ENCODE measurements at places on chromosomes 4 and X.

GRCh38 chr4:2255501-2256155, 6.3 kb downstream of the MXD4 start:
- DNase-seq, result no peak

DNA sequence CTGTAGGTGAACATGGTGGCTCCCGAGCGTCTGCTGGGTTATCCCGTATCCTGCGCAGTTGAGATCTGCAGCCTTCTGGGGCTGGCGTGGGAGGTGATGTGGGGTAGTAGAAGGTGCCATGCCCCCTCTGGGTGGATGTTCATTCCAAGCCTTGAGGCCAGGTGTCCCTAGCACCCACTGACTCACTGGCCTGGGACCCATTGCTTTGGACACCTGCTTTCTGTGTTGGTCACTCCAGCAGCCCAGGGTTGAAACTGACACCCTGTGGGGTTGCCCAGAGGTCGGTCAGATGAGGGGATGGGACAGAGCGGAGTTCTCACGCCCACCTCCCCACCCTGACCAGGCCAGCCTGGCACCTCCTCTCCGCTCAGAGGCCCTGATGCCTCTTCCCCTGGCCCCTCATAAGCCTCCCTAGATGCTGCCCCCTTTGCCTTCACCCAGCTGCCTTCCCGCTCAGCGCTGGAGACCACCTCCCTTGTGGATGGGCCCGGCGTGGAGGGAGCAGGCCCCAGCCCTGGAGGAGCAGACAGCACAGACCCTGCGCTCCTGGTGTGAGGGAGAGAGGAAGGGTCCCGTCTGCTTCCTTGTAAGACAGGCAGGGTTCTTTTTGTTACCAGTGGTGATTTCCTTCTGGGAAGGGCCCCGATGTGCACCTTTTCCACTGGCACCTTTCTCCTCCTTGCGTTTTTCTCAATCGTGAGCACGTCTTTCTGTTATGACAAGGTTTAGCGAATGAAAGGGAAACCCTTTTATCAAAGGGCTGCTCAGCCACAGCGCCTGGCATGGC, 2.0 kb downstream of the DOK7 start:
- DNase-seq, result no peak

DNA sequence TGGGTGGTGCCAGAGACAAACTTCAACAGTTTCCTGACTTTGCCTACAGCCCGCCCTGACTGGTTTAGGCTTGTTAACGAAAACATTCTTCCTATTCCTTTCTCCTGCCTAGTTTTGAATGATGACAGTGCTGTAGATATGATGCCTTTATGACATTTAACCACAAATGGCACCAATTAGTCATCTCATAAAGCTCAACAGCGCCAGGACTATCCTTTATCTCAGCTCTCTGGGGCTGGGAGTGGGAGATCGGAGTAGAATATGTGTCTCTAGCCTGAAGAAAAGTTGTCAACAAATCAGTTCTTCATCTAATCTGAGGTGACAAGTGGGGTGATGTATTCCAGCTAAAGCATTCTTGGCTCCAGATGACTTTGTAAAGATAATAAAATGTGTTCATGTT, 64.6 kb upstream of the SH3RF1 start:
- DNase-seq, result no peak

GRCh38 chr4:100248476-100248875, 58.2 kb upstream of the DDIT4L start:
- no peak for DNase-seq

DNA sequence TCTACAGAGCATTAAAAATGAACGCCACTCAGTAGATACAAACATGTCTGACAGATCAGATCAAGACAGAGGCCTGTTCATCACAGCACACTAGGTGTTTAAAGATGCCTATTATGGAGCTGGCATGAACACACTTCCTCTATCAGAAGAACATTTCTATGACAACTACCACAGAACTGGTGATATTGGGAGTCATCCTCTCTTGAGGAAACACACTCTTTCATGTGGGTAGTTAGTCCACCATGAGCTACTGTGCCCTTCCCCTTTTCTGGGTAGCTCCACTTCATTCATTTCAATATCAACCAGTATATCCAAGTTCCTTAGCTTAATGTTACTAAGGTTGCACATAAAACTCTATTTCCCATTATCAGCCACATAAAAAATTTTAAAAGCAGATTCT, 46.7 kb downstream of the MAOB start:
- peak; percentile 39 for DNase-seq

- DNase-seq, result no peak
These were observed 612.2 kb downstream of the IQCM start for GRCh38 chr4:149203256-149204001.

DNA sequence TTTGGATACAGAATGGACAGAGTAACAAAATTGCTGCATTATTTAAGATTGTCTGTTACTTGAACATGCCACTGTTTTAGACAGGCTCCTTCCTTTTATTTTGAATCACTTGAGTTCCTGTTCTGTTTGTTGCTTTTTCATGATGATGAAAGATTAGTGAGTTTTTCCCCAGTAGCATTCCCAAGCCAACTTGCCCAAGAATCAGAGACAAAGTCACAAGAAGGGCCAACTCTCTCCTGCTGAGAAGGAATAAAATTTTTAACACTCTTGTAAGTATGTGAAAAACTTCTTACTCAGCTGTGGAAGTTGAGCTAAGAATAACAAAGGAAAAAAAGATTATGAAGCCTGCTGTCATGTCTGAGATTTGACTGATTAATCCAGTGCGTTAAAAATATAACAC, 104.2 kb downstream of the KLHL8 start:
- DNase-seq, result no peak

DNA sequence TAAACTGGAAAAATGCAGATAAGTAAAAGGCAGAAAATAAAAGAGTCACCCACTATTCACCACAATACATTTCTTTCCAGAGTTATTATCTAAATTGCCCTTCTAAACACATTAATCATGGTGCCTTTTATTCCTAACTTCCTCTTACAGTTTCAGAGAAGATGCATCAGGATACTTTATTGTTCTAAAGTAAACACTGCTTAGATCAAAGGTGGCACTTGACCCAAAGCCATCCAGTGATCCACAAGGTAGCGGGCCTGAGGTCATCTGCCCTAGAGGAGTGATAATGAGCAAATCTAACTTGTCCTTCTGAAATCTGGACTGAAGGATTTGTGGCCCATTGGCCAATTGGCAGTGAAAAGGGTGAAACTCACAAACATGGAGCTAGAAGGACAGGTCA, 12.0 kb upstream of the TMEM154 start:
- DNase-seq, result no peak

DNA sequence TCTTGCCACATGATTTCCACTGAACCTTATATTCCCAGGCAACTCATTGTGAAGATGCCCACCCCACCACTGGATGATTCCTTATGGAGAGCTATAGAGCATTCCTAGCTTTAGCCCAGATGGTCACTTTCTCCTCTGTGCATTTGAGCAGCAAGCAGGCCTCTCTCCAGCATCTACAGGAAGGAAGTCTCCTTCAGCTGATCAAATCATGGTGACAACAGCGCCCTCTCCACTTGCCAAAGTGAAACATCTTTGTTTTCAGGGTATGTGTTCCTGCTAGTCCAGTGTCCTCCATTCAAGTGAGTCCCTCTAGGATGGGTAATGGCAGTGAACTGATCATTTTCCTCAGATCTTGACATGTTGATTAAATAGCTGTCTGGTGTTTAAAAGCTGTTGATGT, 10.9 kb upstream of the SYTL5 start:
- no peak for DNase-seq

- peak; percentile 14 for DNase-seq
These were observed 51.9 kb downstream of the PHKA2 start for GRCh38 chrX:18931972-18932371.

DNA sequence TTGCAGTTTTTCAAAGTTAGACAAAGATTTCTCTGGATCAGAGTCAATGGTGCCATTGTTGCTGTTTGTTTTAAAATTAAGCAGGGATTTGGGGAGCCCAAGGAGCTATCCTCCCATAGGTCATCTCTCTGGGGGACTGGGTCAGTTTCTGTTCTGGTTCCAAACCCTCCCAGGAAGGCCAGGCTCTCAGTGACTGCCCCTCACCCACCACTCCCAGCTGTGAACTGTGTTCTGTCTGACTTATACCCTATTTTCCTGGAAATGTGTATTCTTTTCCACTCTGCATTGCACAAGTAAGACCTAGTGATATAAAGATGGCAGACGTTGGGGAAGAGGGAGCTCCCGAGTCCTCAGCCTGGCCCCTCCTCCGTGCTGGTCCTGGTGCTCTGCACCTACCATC, 65.8 kb downstream of the NHS start:
- no peak for DNase-seq

DNA sequence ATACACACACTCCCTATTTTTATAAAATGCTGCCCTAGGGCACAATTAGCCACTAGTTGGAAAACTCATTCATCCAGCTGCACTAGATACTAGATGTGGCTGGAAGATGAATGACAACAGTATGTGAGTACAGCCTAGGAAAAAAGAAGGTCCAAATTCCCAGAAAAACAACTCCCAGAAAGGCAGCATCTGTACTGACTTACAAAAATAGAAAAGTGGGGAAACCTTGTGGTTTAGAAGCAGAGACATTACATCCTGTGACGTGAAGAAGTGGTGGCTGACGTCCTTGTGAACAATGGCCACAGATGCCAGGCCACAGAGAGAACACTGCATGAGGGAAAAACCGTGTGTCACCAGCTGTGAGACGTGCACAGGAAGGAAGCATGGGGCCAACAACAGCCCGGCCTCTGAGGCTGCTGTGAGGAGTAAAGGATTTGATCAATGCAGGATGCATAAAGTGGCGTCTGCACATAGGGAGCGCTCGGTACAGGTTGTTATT, 81.2 kb downstream of the SPRY1 start:
- DNase-seq, result peak; percentile 91

GRCh38 chr4:78529569-78530209, 21.9 kb upstream of the ANXA3 start:
- no peak for DNase-seq

DNA sequence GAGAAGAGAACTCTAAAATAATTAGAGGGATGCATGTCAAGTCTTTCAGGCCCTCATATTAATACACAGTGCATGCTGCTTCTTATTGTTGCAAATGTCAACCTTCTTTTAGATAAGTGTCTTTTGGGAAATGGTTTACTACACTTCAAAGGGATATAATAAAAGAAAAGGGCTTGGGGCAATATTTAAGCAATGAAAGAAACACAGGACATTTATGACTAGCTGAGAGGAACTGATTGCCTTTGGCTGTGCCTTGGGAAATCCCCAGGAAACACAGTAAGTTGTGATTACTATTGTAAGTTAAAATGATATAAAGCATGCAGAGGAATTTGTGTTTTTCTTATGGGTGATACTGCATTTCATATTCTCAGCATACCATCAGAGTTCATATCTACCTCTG, 1036.2 kb upstream of the GRID2 start:
- no peak for DNase-seq

DNA sequence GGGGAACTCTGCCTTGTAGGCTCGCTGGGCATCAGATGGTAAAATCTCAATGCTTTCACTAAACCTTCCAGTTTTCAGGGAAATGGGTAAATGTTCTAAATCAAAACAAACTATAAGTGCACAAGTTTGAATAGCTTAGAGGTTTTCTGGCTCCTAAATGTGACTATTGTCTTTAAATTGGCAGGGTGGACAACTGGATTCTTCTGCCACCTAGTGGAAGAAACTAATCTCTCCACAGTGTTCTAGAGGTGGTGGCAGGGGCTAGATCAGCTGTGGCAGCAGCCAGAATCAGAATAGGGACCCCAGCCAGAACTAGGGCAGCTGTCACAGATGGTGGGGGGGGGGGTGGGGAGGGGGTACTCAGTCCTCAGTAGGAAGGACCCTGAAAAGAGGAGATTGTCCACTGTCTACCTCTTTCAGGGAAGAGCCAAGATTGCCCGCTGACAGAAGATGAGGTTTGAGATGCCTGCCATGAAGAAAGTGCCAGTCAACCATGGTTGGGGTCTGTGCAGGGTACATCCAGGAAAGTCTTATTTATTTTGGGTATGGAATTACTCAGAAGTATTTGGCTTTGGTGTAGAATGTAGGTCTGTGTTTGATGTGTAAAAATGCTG, 201.4 kb downstream of the CCNG2 start:
- peak; percentile 37 for DNase-seq

DNA sequence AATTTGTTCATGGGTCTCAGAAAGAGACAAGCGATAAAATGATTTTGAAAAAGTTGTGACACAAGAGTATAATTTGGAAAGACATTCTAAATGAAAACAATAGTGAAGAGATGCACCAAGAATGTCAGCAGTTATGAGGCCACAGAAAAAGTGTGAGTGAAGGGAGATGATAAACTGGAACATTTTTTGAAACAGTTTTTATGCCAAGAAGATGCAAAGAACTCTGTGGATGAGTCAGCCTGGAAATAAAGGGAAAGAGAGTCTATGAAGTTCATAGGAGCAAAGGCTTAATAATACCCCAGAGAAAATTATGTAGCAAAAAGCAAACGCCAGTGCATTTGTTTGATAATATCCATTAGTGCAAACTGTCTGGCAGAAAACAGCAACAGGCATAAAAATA, 188.4 kb upstream of the TBC1D9 start:
- no peak for DNase-seq

DNA sequence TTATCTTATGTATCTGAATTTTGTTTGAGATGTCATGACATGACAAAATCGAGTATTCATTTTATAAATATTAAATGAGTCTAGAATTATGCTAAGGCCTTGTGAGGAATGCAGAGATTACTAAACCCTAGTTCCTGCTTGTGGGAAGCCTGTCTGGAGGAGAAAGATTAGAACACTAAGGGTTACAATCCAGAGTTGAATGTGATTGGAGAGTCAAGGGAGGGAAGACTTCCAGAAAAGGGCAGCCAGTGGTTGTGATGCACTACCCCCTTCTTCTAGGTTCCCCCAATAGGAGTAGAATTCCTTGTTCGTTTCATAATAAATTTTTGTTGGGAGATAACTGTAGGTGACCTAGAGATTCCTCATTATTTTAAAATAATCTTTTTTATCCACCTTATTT, 141.1 kb downstream of the AFF1 start:
- no peak for DNase-seq

DNA sequence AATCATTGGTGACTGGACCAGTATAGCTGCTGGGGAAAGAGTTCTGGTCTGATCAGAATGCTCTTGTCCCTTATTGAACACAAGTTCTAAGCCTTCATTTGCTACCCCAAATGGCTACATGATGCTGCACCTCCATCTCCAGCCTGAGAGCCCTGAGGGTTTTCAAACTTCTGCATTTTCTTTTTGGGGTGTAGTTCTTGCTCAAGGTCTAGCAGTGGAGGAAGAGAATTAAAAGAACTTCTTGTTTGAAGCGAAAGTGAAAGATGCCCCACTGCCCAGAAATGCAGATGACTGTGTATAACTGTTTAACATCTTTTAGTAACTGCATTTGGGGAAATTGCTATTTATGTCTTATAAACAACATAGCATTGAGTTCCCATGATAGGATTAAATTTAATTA, 38.5 kb downstream of the LAMTOR3 start:
- peak; percentile 85 for DNase-seq

GRCh38 chr4:52317981-52318380, 266.9 kb downstream of the SPATA18 start:
- DNase-seq, result no peak

- DNase-seq, result no peak
These were observed 23.2 kb upstream of the TSPAN7 start for GRCh38 chrX:38538134-38538533.

DNA sequence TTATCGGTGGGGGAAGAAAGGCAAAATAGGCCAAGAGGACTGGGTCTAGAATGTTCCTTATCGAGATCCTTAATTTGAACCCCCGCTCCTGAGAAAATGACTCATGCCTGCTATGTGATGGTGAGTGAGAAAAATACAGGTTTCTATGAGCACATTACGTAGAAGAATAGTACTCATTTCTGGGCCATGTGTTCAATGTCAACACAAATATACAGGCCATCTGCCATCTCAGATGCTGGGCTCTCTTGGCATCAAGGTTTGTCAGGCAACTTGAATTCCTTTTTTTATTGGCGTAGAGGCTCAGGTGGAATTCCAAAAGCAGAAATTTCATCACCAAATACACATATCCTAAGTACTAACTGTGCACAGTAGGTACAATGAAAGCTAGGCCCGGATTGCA, 81.4 kb upstream of the TRIM2 start:
- DNase-seq, result no peak

Data from Kasumi-1 (cell line).